ENCODE measurements at places on chromosomes 4 and X.

DNA sequence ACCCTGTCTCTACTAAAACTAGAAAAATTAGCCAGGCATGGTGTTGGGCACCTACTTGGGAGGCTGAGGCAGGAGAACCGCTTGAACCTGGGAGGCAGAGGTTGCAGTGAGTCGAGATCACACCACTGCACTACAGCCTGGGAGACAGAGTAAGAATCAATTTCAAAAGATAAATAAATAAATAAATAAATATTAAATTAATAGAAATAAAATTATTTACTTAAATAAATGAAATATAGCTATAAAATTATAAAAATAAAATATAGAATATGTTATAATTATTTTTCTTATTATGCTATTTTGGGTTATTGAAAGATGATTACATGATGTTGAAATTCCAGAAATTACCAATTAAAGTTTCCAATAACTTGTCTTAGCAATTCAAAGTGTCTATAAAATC lies 1029.8 kb upstream of the AGA start:
- DNase-seq = no peak

DNA sequence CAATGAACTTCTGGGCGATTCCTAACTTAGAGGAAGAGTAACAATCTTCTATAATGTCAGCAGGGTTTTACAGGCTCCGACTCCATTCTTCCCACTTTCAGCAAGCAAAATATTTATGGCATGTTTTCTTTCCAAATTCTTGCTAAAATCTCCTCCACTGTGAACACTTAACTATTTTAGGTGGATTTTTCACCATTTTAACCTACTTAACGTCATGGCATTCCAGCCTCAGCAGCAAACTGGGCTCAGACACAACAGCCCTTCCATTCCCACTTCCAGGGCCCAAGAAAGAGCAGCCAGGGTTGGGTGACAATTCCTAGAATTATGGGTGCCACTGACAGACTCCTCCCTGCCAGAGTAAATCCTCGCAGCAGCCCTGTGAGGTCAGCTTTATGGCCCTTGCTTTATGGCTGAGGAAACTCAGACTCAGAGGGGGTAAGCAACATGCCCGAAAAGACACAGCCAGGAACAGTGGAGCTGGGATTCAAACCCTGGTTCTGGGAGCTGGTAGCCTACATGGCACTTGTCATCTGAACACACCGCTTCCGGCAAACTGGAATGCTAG lies 112.8 kb upstream of the MAP3K15 start:
- no peak for DNase-seq

DNA sequence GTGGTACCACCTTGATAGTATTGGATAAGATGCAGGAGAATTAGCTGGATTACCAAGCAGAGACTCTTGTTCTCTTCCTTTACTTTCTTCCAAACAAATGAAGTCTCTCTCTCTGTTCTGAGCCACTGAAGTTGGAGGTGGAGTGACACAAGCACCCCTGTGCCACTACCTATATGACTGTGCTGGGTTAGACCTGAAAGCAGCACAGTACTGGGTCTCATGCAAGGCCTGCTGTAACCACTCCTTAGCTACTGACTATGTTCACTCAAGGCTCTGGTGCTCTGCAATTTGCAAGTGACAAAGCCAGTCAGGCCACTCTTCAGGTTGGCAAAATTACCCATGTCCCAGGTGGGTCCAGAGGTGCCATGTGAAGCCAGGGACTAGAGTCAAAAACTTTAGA lies 389.6 kb upstream of the MAOA start:
- no peak for DNase-seq

DNA sequence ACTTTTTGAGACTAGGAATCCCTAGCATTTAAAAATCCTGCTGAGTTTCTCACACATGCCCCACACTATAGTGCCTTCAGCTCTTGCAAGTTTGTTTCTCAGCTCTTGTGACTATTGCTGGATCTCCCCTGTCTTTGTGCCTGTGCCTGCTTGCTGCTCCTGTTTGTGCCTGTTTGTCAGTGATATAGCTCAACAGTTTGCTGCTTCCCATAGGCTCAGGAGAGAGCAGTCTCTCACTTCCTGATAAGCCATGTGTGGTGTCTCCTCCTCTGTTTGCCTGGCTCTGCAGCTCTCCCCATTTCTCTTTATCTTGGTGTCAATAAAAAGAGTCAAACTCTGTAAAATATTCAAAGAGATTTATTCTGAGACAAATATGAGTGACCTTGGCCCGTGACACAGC lies 259.8 kb upstream of the CLNK start:
- DNase-seq = no peak

- DNase-seq = no peak
These were observed 65.1 kb downstream of the ARHGAP6 start for GRCh38 chrX:11600578-11600977.

DNA sequence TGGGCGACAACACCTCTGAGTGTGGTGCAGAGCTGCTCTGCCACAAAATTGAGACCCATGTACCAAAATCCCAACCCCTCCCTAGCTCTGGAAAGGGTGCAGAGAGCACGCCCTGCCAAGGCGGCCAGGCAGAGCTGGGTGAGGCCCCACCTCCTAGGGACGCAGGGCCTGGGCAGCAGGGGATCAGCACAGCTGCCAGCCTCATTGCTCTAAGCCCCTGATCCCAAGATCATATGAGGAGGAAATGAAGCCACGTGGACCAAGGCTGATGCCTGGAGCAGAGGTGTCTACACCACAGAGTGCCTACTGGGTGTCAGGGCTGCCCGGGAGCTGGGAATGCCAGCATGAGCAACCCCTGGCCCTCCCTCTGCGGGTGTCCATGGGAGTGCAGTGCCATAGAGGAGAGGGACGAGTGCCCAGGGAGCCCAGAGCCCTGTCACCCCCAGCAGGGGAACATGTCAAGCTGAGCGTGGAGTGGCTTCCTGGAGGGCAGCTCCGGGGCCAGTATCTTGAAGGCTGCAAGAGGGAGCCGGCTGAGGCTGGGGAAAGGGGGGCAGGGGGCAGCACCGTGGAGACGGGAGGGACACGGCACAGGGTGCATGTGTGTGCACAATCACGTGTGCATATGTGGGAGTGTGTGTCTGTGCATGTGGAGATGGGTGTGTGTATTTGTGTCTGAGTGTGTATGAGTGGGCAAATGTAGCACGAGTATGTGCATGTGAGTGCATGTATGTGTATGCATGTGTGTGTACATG lies 63.9 kb upstream of the PSAPL1 start:
- DNase-seq = no peak

GRCh38 chr4:67785528-67785927 lies 31.3 kb upstream of the GNRHR start:
- DNase-seq = no peak

DNA sequence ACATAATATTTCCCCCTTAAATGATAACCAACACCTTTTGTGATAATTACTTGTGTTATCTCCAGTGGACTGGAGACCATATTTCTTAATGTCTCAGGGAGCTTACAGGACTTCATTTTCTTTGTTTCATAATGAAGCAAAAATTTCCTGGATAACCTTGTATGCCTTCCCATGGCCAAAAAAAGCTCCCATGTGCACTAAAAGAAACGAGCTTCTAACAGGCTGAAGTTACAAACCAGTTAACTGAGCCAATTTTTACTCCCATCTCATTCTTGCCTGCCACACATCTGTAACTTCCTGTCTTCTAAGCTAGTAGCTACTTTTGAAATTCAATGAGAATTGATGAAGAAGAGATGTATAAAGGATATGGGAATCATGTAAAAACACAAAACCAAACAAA lies 32.8 kb downstream of the GATB start:
- DNase-seq = no peak

- DNase-seq = no peak
These were observed 82.2 kb downstream of the SUPT20HL2 start for GRCh38 chrX:24231641-24232179.

DNA sequence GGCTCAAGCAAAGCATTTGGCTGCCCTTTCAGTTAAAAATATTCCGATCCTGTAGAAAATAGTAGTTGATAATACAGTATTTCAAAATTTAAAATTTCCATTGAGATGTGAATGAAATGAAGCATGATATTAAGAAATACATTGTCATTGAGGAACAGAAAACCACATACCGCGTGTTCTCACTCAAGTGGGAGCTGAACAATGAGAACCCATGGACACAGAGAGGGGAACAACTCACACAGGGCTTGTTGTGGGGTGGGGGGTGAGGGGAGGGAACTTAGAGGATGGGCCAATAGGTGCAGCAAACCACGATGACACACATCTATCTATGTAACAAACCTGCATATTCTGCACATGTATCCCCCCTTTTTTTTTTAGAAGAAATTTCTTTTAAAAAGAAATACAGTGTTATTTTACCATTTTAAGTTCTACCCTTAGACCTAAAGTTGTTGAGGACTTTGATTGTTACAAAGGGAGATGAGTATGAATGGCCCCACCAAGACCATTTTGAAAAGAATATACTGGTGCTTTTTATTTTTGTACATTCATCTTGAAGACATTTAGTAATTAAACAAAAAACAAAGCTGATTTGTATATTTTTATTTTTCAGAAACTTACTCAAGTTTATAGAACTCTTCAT lies 52.0 kb upstream of the IL13RA1 start:
- DNase-seq = no peak

DNA sequence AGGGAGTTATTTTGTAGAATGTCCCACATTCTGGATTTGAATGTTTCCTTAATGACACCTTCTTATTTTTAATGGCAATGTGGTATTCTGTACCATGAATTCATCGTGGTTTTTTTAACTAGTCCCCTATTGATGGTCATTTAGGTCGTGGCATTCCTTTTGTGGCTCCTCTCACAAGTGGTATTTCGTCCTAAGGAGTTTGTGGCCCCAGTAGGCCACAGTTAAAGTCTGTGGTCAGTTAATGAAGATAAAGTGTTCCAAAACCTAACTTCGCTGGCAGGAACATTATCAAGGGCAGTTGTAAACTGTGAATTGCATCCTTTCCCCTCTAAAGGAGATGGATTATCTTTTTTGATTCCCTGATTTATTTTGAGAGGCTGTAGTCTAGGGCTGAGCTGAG lies 133.2 kb downstream of the TMEM164 start:
- no peak for DNase-seq

- no peak for DNase-seq
These were observed 9.0 kb upstream of the CD99L2 start for GRCh38 chrX:150907474-150907873.

DNA sequence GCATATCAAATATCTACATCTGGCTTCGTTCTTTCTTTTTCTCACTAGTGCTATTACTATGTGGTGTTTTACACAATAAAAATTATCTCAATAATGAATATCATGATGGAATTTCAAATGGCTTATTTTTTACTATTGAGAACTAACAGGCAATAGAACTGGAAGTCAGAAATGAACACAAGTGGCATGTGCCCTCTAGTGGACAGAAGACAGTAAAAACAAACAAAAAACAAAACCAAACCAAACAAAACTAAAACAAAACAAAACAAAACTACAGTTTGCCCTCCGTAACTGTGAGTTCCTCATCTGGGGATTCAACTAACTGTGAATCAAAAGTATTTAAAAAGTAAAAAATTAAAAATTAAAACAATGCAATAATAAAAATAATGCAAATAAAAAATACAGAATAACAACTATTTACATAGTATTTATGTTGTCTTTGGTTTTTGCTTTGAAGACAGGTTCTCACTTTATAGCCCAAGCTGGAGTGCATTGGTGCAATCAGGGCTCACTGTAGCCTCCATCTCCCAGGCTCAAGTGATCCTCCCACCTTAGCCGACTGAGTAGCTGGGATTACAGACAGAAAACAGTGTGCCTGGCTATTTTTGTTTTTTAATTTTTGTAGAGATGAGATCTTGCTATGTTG lies 195.6 kb upstream of the TACR3 start:
- no peak for DNase-seq

- DNase-seq = peak; percentile 18
These were observed 25.5 kb upstream of the FAM120C start for GRCh38 chrX:54208531-54208930.

- no peak for DNase-seq
These were observed 14.1 kb upstream of the CNOT6L start for GRCh38 chr4:77833126-77833724.

DNA sequence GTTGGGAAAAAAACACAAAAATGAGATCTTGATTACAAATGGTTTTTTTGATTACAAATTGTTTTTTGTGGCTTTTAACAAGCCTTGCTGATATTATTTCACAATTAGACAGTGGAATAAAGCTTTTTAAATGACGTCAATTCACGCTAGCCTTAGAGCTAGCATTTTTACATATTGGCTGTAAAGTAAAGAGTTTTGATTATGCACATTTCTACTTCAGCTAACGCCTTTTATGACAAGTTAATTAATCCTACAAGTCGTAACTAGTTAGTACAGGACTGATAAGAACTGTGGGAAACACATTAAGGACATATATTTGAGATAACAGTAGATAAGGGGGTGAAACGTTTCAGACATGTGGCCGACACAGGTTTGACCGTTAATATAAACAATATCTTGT lies 95.7 kb upstream of the ATXN3L start:
- no peak for DNase-seq

GRCh38 chrX:100864657-100865391 lies 9.3 kb downstream of the NOX1 start:
- DNase-seq = no peak

DNA sequence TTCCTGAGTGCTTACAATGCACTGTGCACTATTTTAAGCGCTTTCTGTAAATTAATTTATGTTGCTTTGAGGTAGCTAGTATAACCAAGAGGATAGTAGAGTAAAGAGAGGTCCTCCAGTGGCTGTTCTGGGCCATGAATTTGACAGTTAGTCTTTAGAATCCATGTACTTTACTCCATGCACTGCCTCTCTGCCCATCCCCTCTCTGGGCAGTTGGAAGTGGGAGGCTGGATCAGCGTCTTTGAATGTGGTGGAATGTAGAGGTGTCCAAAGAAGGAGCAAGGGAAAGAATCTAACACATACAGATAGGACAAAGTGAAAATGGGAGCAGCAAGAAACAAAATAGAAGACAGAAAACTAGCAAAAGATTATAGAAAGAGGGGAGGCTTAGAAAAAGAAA lies 712.6 kb downstream of the GRID2 start:
- DNase-seq = no peak

GRCh38 chr4:8533274-8533865 lies 46.8 kb upstream of the GPR78 start:
- DNase-seq = no peak

DNA sequence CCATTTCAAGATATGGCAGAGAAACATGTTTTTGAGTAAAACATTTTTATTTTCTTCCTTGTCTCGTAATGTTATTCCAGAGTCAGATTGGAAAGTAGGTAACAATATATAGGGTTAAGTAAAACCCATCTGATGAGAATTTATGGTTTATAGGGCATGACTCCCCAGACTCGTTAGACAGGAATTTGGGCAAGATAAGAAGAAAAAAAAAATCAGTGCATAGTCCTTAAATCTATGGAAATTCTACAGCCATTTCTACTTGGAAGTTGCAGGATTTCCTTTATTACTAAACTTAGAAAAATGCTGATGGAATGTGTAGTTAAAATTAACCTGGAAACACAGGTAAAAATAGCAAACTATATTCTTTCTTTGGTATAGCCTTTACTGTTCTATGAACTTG lies 366.1 kb upstream of the MAGEB16 start:
- no peak for DNase-seq

DNA sequence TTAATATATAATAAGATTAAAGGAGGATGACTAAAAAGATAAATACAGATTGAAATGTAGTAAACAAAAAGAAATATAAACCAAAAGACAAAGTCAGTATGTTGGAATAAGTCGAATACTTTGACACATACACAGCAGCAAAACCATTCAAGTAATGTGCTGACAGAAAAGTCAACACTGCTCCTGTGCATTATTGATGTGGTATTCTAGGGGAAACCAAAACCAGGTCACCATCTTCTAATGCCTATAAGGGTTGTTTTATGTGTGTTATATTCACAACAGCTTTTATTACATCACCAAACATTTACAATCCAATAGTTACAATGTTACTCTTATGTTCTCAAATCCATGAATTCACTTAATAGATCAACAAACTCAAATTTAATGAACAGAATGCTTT lies 111.8 kb upstream of the DKK2 start:
- no peak for DNase-seq
